ENCODE measurements at places on chromosomes 4 and X.

DNA sequence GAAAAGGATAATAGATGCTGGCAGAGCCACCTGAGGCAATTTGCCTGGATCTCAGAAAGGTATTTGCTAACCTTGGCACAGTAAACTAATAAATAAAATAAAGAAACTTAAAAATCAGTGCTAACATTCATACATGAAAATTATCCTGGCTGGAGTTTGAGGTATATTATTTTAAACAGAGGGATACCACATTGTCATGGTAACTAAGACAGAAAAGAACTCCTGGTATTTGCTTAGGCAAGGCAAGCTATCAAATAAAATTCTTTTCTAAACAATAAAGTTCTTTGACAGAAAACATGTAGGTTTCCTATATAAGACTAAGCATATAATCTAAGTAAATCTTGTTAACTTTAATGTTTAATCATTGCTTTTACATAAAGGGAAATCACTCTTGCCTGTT, 218.8 kb downstream of the MAGEB17 start:
- DNase-seq = no peak

GRCh38 chr4:3355266-3355748, 62.5 kb downstream of the RGS12 start:
- no peak for DNase-seq

- no peak for DNase-seq
Measured at GRCh38 chr4:88286897-88287296, 2.5 kb upstream of the PPM1K start.

GRCh38 chr4:3741217-3742011, 24.8 kb upstream of the ADRA2C start:
- DNase-seq = no peak

DNA sequence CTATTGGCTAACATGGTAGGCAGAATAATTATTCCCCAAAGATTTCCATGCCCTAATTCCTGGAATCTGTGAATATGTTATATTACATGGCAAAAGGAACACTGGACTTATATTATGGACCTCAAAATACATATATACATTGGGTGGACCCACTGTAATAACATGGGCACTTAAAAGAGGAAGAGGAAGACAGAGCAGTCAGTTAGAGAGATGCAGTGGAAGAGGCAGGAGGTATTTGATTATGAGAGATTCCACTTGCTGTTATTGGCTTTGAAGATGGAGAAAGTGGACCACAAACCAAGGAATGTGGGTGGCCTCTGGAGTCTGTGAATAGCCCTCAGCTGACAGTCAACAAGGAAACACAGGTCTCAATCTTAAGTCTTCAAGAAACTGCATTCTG, 14.0 kb upstream of the ART3 start:
- no peak for DNase-seq

DNA sequence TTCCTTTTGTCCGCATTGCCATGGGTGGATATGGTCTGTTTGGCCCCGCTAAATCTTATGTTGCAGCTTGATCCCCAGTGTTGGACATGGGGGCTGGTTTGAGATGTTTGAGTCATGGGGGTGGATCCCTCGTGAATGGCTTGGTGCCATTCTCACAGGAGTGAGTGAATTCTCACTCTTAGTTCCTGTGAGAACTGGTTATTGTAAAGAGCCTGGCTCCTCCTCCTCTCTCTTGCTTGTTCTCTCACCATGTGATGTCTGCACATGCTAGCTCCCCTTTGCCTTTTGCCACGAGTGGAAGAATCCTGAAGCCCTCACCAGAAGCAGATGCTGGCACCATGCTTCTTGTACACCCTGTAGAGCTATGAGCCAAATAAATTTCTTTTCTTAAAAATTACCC, 22.6 kb upstream of the STBD1 start:
- DNase-seq = no peak
